GM04503 (cell line): ENCODE measurements at places on chromosomes 12 and 14.

- DNase-seq = no peak
These were observed 484 bp downstream of the MIS18BP1 start for GRCh38 chr14:45252366-45253069.

GRCh38 chr12:52097045-52097666 lies 17.7 kb downstream of the SMIM41 start:
- DNase-seq = no peak

GRCh38 chr12:22054155-22054554 lies 8.1 kb downstream of the CMAS start:
- no peak for DNase-seq

DNA sequence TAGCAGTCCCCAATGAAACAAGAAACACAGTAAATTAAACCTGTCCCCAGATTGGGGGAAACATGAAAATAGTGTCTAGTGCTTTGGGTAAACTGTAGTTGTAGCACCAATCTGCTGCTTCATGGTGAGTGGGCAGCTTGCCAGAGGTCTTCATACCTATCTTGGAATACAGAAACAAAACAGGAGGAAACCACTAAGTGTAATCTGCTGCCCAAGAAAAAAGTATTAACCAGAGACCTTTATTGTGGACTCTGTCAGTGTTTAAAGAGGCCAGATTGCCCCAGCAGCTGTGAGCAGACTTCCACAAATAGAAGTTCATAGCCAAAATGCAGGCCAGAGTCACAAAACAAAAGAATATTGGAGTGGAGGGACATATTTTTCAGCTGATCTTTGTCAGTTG lies 2.3 kb downstream of the ISCU start:
- no peak for DNase-seq

DNA sequence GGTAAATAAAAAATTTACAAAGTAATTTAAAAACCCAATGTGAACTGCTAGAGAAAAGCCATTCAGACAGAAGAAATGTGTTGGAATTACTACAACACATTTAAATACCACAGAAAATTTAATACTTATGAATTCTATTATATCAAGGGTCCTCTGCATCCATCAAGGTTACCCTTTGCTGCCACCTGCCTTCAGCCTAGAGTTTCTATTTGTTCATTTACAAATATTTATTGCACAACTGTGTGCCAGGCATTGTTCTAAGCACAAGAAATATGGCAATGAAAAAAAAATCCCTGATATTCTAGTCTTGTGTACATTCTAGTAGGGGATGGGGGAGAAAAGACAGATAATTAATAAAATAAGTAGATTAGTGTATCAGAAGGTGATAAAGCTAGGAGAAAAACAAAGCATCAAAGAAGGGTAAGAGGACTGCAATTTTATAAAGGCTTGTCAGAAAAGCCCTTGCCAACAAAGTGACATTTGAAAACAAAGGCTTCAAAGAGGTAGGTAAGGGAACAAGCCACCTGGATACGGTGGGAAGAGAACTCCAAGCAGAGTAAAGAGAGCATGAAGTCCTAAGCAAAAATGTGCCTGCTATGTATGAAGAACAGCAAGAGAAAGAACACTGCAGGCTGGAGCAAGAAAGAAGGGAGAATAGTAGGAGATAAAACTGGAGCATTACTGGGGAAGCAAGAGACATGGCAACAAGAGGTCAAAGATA lies 59.1 kb upstream of the SLC6A13 start:
- DNase-seq = no peak

- no peak for DNase-seq
These were observed 505.9 kb downstream of the FLRT2 start for GRCh38 chr14:86035882-86036281.

DNA sequence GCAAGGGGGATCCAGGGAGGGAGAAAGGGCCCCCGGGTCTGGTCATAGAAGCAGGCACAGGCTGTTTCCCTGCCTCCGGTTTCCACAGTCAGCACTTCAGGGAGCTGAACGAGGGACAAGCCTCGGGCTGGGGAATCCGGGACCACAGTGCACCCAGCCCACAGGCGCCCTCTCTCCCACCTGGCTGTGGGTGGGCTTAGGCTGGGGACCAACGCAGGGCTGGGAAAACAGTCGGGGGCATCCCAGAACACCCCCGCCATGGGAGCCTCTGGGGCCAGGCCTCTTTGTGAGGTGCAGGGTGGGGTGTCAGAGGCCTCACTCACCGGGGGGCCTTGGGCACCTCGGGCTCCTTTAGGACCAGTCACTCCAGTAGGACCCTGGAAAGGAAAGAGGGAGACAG lies 16.3 kb downstream of the TMEM106C start:
- DNase-seq = no peak

DNA sequence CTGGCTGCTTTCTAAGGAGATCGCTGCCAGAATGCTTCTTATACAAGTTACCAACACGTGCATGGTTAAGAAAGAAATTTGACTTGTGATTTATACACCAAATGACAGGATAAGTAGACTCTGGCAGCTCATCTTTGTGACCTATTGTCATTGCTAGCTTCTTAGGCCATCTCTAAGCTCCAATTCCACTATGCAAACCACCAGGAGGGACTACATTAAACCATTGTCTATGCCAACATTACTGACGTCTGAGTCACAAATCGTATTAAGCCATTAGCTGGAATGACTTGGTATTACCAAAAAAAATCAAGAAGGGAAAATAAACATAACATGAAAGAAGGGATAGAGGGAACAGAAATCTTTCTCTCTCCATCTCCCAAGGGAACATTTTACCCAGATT lies 15.8 kb upstream of the VPS33A start:
- DNase-seq = peak; percentile 67

GRCh38 chr12:25550186-25550585 lies 2.9 kb downstream of the LMNTD1 start:
- DNase-seq = no peak
